Activated CD4-positive, alpha-beta T cell treated with anti-CD3 and anti-CD28 coated beads for 48 hours (primary cell): ENCODE measurements at places on chromosomes 13 and 19.

GRCh38 chr19:35223862-35224505 is 4.6 kb downstream of the FAM187B start:
- no peak for DNase-seq

- no peak for DNase-seq
Measured at GRCh38 chr19:33624586-33624985, 2.8 kb downstream of the CHST8 start.

DNA sequence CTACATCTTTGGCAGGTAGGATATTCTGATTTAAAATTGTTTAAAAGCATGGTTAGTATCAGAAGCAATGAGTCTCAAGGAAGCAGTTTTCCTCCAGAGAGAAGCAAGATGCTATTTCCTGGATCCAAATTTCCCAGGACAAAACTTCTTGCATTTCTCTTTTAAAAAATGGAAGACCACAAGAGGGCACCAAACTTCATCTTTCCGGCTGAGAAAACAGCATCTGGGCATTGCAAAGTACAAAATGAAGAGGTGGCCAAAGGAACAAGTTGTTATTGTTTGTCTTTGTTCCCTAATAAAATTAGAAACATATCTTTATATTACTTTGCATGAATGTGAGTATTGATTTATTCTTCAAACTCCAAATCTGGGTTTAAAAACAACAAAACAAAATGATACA is 60.0 kb upstream of the LRCH1 start:
- no peak for DNase-seq

GRCh38 chr19:38583985-38584305 is 33.8 kb downstream of the MAP4K1 start:
- no peak for DNase-seq

- no peak for DNase-seq
Measured at GRCh38 chr13:114303700-114304327, 10.5 kb upstream of the CHAMP1 start.

DNA sequence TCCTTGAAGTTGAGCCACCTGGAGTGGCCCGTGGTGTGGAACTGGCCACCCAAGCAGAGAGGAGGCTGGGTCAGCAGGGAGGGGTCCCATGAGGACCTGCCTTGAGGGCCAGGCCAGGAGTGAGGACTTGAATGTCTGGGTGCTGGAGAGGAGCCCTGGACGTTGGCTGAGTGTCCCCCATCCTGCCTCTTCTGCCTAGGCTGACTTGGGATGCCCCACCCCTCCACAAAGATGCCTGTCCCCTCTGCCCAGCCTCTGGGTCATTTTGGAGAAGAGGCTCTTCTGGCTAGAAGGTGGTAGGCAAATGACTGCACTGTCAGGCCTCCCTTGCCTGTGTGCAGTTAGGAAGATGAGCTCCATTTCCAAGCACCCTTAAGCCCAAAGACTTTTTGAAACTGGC is 1.7 kb downstream of the SSBP4 start:
- DNase-seq: no peak

GRCh38 chr13:73742982-73743381 is 391.2 kb downstream of the KLF12 start:
- DNase-seq: no peak

- DNase-seq: no peak
Measured at GRCh38 chr19:9857920-9858746, 23.0 kb downstream of the PIN1 start.

- DNase-seq: peak; percentile 17
Measured at GRCh38 chr19:6861683-6862286, 25.6 kb upstream of the ADGRE1 start.

DNA sequence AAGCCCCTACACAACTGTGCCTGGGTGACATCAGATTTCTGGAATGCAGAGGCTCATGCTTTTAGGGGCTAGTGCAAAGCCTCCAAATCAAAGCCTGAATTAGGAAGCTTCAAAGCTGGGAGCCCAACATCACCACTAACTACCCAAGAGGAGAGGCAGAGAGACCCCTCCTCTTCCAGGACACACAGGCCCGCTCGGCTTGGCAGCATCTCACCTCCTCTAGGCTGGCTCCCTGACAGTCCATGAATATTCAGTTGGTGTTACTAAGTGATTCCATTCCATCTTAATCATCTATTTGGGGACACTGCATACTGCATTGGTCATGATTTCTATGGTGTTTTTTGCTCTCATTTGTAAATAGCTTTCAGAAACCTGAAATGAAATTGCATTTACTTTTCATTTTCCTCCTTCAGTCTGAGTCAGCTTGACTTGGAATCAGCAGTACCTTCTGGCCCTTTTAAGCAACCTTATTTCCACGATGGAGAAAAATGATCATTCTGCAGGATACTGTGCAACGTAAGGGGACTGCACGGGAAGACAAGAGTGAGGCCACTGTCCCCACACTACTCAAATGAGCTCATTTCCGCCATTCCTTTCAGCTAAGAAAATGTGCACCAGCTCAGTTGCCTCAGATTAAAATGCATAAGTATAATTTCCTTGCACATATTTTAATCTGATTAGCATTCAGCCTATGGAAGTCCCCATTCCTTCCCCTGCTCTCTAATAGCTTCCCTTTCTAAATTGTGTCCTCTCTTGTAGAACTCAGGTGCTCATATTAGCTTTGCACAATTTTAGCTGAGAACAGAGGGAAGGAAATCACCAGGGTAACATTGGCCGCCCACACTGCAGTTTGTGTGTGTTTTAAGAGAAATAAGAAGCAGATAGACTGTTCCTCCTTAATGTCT is 219.9 kb downstream of the RFC3 start:
- DNase-seq: no peak

DNA sequence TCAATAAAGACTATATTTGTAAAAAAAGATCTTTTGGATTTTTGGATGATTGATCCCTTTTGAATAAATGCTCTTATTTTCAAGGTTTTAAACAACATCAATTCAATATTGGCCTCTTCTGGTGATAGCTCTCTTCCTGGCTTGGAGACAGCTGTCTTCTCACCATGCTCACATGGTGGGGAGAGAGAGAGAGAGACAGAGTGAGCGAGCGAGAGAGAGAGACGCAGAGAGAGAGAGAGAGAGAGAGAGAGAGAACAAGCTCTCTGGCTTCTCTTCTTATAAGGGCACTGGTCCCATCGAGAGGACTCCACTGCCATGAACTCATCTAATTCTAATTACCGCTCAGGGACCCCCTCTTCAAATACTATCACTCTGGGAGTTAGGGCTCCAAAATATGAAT is 32.1 kb upstream of the FARP1 start:
- DNase-seq: no peak

DNA sequence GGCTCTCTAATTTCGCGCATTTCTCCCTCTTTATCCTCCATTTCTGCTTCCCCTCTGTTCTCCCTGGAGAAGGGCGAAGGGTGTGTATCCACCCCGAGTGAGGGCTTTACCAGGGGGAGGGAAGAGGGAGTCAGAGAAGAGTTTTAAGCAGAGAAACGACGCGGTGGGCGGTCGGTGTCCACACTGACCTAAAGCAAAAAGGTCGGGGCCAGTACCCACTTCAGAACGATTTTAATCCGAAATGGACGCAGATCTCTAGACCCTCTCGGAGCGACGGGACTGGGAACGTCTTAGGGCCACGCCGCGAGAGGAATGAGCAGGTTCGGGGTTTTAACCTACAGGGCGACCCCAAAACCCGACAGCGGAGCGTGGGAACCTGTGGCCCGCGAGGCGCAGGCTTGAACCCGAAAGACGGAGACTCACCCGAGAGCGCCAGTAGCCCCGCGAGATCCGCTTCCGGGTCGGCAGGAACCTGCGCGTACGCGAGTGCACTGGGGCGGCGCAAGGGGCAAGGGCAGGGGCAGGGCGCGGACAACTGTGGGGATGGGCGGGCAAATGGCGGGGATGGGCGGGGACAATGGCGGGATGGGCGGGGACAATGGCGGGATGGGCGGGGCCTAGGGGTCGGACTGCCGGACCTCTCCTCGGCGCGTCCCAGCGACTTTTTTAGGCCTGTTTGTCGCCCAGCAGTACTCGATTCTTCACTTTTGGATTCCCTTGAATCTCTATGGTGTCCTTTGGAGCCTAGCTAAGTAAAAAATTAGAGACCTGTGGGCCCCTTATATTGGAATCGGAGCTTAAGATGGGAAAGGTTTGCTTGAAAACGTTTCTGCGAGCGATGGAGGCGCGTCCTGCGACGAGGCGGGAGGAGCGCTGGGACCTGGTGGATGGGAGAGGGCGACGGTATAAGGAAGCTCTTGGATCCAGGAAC is at the start of gene ZNF677:
ZNF677 (minus strand) TSS at position 463 of the 931 bp plus-strand sequence. CDS start 3,323 bp downstream, outside the sequence.
- peak; percentile 88 for DNase-seq

GRCh38 chr19:8504171-8504570 is 1.7 kb upstream of the PRAM1 start:
- no peak for DNase-seq

DNA sequence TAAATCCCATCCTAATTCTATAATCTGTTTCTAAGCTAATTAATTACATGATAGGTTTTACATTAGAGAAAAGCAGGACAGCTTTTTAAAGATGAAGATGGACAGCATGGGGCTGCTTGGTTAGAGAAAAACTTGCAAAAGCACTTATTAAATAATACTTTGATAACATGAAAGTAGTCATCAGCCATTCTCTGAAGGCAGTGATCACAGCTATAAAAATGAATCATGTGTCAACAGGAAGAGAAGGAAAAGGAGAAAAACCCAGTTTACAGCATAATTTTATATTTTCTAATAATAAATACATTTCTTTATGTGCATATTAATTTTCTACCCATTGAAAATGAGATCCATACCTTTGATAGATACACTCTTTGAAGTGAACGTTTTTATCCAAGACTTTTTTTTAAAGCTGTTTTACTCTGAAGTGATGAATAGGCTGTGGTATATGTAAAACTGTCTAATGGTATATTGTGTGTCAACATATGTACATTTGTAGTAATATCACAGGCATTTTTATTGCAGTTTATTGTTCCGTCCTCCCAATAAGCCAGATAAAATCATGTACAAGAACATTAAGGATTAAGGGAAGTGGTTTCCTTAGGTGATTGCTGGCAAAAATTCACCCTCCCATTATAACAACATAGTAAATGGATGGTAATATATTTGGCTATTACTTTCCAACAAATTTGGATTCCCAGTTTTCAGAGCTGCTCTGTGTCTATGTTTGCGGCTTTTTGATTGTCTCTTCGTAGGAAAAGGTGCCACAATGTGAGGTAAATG is 1.3 kb upstream of the KLF5 start:
- no peak for DNase-seq

DNA sequence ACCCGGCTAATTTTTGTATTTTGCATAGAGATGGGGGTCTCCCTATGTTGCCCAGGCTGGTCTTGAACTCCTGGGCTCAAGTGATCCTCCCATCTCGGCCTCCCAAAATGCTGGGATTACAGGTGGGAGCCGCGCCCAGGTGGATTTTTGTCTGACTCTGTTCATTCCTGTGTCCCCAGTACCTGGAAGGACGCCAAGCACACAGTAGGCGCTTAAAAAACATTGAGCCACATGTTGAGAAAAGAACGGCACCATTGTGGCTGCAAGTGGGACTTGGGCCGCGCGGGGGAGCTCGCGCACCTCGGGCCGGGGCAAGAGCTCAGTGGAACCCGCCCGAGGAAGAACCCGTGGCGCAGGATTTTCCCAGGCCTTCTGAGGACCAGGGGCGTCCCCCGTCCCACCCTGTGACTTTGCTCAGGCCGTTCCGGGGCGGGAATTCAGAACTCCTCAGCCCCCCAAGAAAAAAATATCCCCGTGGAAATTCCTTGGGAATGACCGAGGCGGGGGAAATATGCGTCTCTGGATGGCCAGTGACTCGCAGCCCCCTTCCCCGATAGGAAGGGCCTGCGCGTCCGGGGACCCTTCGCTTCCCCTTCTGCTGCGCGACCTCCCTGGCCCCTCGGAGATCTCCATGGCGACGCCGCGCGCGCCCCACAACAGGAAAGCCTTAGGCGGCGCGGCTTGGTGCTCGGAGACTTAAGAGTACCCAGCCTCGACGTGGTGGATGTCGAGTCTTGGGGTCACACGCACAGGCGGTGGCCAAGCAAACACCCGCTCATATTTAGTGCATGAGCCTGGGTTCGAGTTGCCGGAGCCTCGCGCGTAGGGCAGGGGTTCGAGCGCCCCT is 1.4 kb upstream of the ICAM1 start:
- peak; percentile 94 for DNase-seq
